ENCODE measurements at places on chromosomes 1 and 21. TPM values are rescaled to one million over a fixed set of nuclear protein-coding genes. Genes with fewer than 3 reads are reported as not detected.

DNA sequence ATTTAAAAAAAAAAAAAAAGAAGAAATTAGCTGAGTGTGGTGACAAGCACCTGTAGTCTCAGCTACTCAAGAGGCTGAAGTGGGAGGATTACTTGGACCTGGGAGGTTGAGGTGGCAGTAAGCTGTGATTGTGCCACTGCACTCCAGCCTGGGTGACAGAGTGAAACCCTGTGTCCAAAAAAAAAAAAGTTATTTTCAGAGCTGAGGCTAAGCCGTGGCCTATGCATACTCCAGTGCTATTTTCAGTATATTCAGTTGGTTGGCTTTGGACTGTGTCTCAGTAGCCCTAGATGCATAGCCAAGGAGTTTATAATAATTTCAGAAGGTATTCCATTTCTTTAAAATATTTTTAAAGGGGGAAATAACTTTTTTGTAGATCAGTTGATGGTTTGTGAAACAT, 140.5 kb upstream of the L1TD1 start:
- no peak for DNase-seq

DNA sequence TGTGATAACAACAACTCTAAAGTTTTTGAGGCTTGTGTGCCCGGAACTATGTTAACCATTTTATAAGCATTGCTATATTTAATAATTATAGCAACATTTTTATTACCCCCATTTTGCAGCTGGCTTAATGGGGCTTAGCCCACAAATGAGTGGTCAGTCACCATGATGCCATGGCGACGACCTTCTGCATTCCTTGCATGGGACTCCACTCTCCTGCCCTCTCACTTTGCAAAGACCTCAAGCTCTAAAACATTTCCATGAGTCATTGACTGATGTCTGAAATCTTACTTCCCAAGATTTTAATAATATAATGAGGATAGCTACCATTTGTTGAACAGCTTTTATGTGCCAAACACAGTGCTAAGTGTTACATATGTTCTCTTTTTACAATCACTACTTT, 15.4 kb downstream of the NGF start:
- DNase-seq, result no peak

GRCh38 chr1:189212606-189213005, 1265.1 kb downstream of the BRINP3 start:
- no peak for DNase-seq

- DNase-seq, result peak; percentile 42
Measured at GRCh38 chr1:100868364-100868995, 26.2 kb downstream of the EXTL2 start.

- no peak for DNase-seq
Measured at GRCh38 chr1:41919131-41919530, 409 bp upstream of the HIVEP3 start.

DNA sequence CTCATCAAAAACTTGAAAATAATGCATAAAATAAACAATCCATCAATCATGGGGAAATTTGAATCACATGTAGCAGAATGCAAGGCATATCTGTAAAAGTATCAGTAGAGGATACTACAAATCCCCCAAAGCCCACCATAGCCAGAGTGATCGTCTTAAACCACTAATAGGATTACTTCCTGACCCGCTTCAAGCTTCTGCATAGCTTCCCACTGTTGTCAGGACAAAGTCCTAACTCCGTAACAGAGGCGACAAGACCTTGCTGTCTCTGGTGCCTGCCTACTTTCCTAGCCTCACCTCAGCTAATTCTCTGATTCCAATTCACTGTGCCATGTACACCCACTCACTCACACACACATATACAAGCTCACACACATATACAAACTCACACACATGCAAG, 161.2 kb upstream of the NFIA start:
- DNase-seq, result no peak

GRCh38 chr1:31218705-31219104, 21.0 kb downstream of the NKAIN1 start:
- no peak for DNase-seq

DNA sequence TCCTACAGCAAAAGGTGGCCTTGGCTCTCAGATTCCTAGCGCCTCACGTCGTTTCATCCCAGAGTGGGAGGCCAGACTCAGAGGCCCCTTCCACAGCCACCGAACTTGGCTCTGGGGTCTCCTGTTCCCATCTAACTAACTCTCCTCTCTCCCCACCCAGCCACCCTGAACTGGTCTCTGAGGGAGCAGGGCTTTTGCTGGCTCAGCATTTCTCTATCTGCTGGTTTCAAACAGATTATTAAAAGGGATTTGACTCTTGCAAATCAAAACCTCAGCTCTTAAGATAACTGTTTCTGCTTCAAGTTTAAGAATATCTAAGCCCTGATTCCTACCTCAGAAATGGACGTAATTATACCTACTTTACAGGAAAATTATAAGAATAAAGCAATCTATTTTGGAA, 91.0 kb upstream of the ATP1B1 start:
- DNase-seq, result peak; percentile 4

DNA sequence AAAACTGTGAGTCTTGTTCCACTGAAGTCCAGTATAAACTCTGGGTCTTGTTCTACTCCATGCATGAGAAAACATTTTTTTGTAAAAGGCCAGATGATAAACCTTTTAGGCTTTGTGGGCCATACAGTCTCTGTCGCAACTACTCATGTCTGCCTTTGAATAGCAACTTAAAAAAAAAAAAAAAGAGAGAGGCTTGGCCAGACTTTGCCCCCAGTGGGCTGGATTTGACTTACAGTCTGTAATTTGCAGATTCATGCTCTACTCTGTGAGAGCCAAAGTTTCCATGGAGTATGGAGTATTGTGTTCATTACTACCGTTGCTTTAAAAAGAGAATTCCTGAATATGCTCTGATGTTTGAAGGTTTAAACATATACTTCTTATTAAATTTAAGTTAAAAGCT, 654.9 kb upstream of the PKN2 start:
- DNase-seq, result no peak

AGO3 gene
- 51.3 TPM for total RNA-seq

USF1 gene
- total RNA-seq, result 33.9 TPM

FCRL5 gene
- 5.8 TPM for total RNA-seq

Measured in umbilical cord (tissue), 2 donors.